ENCODE measurements at places on chromosomes 4 and X. TPM values are rescaled to one million over a fixed set of nuclear protein-coding genes. Genes with fewer than 3 reads are reported as not detected.

- no peak for DNase-seq
These were observed 197.8 kb upstream of the AGTR2 start for GRCh38 chrX:115972717-115973116.

DNA sequence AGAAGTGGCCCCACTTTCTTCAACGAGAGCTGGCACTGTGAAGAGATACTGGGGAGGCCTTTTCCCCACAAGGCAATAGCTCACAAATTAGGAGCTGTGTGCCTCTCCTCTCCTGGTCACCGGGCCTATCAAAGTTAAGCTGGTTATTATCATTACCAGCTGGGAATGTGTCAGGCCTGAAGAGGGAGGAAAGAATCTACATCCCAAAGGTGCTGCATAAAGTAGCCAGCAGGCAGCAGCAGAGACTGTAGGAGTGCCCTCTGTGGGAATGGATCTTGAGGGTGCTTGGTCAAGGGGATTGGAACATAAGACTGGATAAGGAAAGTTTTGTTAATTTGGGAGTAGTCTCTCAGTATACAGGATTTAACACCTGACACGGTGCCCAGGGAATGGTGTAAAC, 9.1 kb upstream of the TMPRSS11D start:
- DNase-seq = no peak

DNA sequence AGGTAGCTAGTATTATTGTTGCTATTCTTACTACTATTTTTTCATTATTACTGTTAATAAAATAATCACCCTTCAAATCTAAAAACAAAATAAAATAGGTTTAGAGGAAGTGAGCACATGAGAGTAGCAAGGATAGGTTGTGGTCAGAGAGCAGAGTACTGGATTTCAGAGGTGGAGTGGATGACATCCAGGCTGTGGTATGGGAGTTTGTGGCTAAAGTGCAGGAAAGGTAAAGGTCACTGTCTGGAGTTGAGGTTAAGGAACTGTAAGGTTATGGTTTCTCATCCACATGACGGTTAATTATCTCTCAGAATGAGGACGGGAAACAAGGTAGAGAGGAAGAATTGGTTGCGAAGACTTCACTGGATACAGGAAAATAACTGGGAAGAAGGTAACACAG, 27.7 kb downstream of the STEEP1 start:
- DNase-seq = no peak

Gene DAPP1
- 11.2 TPM for total RNA-seq

DNA sequence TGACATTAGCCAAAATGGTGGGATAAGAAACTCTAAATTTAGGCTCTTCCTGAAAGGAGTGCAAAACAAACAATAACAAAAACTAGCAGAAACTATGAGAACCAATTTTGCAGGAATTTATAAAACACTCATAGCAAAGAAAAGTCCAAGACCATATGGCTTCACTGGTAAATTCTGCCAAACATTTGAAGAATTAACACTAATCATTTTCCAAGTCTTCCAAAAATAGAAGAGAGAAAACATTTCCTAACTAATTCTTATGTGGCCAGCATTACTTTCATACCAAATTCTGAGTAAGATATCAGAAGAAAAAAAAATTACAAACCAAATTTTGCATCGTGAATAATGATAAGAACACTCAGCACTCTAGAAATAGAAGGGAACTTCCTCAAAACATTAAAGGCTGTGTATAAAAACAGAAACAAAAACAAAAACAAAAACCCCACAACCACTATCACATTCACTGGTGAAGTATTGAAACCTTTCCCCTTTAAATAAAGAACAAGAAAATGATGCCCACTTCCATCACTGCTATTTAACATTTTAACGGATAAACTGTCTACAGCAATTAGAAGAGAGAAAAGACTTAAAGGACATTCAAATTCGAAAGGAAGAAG, 524.3 kb upstream of the GALNTL6 start:
- DNase-seq = no peak

Gene SCFD2
- 14.8 TPM for total RNA-seq

Gene IL15
- total RNA-seq = 0.85 TPM

GRCh38 chr4:87971866-87972265, 3.6 kb upstream of the SPP1 start:
- DNase-seq = no peak

All from naive thymus-derived CD8-positive, alpha-beta T cell (primary cell).